Body of pancreas (tissue), 4 donors: ENCODE measurements at places on chromosomes 16 and 17.
A peak's percentile ranks its signal among the peaks of the same experiment; 100 is the strongest.

- DNase-seq: no peak
Observed at GRCh38 chr16:8848939-8849391, 19.8 kb downstream of the CARHSP1 start.

DNA sequence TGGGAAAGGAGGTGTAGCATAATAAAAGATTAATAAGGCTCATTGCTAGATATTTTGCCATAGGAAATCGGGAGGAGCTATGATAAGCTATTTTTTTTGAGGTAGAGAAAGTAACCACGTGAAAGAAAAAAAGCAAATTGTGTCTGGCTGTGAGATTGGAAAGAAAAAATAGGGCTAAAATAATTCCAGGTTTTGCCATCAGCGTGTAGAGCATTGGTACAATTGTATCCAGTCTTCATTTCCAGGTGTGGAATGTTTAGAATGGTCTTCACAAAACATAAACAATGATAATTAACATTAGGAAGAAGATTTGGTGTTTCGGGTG is 1.1 kb downstream of the TANC2 start:
- no peak for DNase-seq

GRCh38 chr17:7234083-7234951 is at the start of gene DVL2:
Gene DVL2, minus strand, starts transcription at chr17:7234517. Its CDS starts 255 bp downstream, at chr17:7234262.
- DNase-seq: peak; percentile 95

GRCh38 chr16:3171855-3172593 is 16.0 kb upstream of the OR1F1 start:
- no peak for DNase-seq

- no peak for DNase-seq
Observed at GRCh38 chr16:75908331-75909117, 182.2 kb upstream of the CPHXL start.
